Stimulated activated CD4-positive, alpha-beta T cell treated with anti-CD3 and anti-CD28 coated beads, Interleukin-12 subunit alpha, Interleukin-12 subunit beta, amount 100 ng/mL, for 24 hours (primary cell): ENCODE measurements at places on chromosomes 5 and 9.

- DNase-seq = no peak
Measured at GRCh38 chr9:99366183-99366582, 144.1 kb downstream of the SEC61B start.

- no peak for DNase-seq
Measured at GRCh38 chr9:97545486-97545885, 44.0 kb downstream of the TMOD1 start.

GRCh38 chr5:136128481-136128880 is 4.2 kb upstream of the SMAD5 start:
- no peak for DNase-seq

- no peak for DNase-seq
Measured at GRCh38 chr5:163821142-163821541, 315.7 kb downstream of the MAT2B start.

GRCh38 chr9:134053941-134054761 is 13.7 kb downstream of the BRD3 start:
- no peak for DNase-seq

GRCh38 chr9:1051584-1052275 is 1.6 kb downstream of the DMRT2 start:
- no peak for DNase-seq
